Stimulated activated CD8-positive, alpha-beta memory T cell treated with anti-CD3 and anti-CD28 coated beads, Interleukin-2, amount 100 ng/mL, for 1 hour (primary cell): ENCODE measurements at places on chromosomes 5 and 9.

GRCh38 chr9:68651280-68651893 lies 53.7 kb upstream of the PIP5K1B start:
- DNase-seq: no peak

DNA sequence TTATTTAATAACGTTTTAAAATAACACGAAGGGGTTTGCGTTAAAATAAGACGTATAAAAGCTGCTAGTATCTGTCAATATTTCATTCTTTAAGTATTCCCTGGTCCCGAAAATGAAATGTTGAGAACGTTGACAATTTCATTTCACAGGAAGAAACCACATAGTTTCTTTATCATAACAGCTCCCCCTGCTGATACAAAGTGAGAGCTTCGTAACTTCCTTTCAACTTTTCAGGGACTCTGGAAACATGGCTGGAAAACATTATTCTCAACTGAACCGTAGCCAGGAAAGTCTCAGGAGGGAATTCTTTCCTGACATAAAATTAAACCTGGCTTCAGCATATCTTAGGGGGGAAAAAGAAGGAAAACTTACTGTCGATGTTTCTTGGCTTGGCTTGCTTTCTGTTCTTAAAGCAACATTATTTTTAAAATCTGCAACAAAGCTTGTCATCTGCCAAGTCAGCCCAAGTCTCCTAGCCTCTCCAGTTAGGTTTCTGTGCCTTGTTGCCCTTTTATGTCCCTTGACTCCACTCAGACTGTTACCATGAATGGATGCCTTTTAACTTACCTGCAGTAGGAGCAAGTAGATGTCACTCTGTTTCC lies 122.9 kb upstream of the DAB2 start:
- no peak for DNase-seq

- DNase-seq: no peak
Observed at GRCh38 chr5:126355940-126356339, 67.3 kb upstream of the GRAMD2B start.

DNA sequence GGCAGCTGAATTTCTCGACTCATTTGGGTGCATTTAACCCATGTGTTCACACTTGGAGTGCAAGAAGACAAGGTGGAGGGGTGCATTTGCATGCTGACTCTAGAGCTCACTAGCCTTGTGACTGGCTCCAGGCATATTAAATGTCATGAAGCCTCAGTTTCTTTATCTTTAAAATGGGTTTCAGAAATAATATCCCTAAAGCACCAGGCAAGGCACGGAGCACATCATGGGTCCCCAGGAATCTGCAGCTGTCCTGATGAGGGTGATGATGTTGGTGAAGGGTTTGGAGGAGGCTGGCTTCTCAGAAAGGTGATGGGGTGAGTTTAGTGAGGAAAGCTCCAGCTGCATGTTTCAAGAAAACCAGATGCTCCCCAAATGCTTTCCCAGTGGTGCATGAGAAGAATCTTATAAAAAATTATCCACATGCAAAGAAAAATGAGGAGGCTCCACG lies 14.8 kb downstream of the STC2 start:
- no peak for DNase-seq

GRCh38 chr9:89633404-89633803 lies 28.6 kb downstream of the GADD45G start:
- DNase-seq: no peak

GRCh38 chr5:133818031-133818431 lies 150.4 kb downstream of the C5orf15 start:
- DNase-seq: no peak

- no peak for DNase-seq
Observed at GRCh38 chr9:117927354-117927753, 223.2 kb downstream of the TLR4 start.

DNA sequence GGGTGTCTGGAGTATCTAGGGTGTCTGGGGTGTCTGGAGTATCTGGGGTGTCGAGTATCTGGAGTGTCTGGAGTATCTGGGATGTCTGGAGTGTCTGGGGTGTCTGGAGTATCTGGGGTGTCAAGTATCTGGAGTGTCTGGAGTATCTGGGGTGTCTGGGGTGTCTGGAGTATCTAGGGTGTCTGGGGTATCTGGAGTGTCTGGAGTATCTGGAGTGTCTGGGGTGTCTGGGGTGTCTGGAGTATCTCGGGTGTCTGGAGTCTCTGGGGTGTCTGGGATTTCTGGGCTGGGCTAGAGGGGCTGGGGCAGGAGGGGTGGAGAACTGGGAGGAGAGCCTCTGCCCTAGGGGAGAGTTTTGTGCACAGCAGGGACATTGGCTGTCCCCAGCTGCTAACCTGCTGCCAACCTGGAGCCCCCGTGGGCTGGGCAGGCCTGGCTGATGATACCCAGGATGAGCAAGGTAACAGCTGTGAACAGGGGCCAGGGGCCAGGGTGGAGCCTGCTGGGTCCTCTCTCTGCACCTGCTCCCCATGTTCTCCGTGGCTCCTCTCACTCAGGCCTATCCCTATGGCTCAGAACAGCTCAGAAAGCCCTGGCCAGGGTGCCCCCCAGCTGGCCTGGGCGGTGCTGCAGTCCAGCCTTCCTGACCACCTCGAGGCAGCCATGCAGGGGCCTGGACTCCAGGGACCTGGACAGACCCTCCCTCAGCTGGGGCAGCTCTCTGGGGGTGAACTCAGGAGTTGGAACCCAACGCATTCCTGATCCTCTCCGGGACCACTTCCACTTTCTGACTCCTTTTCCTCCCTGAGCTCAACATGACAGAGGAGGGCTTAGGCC lies 29.9 kb downstream of the LHX3 start:
- DNase-seq: no peak

DNA sequence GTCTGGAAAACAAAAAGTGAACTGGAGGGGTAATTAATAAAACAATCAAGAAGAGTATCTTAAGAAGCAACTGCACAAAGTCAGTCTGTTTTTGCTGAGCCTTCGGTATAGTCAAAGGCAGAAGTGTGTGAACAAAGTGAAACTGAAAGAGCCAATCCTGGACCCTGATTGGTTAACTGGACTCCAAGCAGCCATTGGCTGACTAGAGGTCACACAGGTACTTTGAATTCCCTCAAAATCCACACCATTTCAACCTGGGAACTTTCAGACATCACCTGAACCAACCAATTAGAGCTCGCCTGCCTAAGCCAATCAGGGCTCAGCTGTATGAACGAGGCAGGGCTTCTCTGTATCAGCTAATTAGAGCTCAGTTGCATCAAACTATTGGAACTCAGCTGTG lies 286.7 kb downstream of the TLE4 start:
- no peak for DNase-seq
